ENCODE measurements at places on chromosomes 5 and 9. TPM values are rescaled to one million over a fixed set of nuclear protein-coding genes. Genes with fewer than 3 reads are reported as not detected.

The PCDHGC4 gene
- total RNA-seq, result 1.6 TPM

The SPATA31A3 gene
- not detected for total RNA-seq

The TEX48 gene
- not detected for total RNA-seq

The JAKMIP2 gene
- total RNA-seq, result not detected

The ERGIC1 gene
- 134 TPM for total RNA-seq

The PPP2R2B gene
- total RNA-seq, result not detected

DNA sequence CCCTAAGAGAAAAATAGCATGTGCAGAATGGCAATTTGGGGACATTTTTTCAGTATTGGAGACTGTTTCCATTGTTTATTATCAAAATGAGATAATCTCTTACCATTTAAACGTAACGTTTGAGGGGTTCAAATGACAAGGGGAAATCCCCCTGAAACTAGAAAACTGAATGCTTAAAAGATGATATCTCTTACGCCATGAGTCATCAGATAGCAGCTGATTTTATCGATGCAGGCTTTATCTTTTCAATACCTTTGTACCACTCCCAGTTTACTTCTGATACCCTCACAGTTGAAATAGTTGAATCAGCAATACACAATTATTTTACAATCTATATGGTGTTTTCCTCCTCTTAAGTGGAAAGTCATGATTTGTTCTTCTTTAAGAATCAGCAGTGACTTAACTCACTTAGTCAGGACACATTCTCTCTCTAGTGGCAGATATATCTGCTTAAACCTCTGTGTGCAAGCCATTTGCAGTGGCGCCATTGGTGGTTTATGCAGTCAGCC, 29.2 kb downstream of the OSMR start:
- no peak for DNase-seq

- DNase-seq, result peak; percentile 10
These were observed 20.9 kb downstream of the FOXE1 start for GRCh38 chr9:97873882-97874281.

DNA sequence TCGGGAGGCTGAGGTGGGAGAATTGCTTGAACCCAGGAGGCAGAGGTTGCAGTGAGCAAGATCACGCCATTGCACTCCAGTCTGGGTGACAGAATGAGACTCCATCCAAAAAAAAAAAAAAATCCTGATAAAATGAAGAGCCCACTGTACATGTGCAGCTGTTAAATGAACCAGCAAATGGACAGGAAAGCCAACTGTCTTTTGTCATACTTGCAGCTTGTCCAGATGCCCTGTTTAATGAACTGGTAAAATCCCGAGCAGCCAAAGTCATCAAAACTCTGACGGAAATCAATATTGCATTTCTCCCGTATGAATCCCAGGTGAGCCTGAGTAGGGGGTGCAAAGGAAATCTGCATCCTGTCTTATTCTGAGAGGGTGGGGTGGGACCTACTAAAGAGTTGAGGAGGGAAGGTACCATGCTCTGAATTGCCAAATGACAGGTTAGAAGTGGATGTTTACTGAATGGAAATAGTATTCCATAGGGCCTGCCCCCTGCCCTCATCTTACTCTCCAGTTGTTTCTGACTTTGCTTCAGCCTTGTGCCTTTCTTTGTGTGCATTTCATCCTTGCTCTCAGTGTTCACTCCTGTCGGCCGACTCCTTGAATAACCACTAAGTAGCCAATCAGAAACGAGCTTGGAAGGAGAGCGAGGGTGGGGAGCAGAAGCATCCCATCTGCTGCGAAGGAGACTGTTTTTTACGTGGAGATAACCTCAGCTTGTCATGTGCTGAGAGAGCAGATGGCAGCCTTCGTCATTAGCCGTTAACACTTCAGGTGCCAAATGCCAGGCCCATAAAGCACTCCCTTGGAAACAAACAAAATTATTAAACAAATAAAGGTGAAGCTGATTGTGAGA, 45.7 kb upstream of the CFAP157 start:
- no peak for DNase-seq

DNA sequence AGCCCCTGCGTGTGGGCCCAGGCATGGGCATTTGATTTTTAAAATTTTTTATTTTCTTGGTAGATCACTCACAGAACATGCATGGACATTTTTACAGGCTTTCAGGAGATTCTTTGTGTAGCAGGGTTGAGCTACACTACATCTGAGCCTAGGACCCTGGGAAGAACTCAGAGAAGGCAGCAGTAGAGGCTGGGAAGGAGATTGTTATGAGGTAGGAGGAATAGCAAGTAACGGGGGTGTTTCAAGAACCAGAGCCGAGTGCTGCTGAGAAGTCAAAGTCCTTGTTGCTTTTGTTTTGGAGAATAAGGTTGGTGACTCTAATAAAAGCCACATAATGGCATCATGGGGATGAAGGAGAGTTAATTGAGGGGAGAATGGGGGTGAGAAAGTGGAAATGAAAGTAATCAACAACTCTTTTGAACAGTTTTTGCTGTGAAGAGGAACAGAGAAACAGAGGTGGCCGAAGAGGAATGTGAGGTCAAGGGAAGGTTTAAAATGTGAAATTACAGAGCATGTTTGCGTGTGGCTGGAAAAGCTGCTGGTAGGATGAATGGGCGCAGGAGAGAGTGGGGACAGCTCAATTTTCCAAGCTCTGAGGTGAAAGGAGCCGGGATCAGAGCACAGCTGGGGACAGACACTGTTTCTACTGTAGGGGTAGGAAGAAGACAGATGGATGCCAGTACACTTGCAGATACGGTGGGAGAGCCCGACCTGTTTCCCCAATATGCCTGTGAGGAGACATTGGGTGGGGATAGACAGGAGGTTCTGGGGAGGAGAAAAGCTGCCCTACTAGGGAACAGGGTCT, 4.7 kb upstream of the PDLIM7 start:
- no peak for DNase-seq

DNA sequence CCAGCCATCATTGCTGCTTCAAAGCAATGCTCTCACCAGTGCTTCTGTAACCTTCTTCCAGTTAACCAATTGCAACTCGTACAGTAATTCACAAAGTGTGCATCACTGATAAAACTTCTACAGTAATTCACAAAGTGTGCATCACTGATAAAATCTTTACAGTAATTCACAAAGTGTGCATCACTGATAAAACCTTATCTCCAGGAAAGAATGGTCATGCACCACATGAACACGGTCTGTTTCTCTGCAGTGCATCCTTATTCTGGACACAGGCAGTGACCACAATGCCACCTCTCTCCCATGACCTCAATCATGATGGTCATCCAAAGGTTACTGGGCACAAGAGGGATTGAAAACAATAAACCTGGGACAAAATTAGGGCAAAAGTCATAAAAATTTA, 153.6 kb downstream of the TSSK1B start:
- peak; percentile 31 for DNase-seq

- DNase-seq, result no peak
These were observed 49.6 kb downstream of the EPB41L4B start for GRCh38 chr9:109270971-109271925.

- no peak for DNase-seq
These were observed 482.9 kb downstream of the AGTPBP1 start for GRCh38 chr9:85258823-85259370.

DNA sequence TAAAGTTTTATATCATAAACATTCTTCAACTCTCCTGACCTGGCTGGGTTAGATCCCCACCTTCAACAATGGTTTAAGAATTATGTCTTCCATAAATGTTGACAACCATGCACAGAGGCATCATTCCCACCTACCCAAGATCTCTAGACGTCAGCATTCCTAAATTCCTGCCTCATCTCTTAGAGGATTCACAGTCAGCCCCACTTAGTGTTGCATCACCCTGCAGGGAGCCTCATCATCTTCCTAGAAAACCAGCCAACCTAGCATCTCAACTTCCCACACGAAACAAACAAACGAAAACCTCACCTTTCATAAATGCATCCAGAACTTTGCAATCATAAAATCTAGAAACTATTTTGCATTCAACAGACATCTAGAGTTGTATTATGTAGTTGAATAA, 816.1 kb upstream of the C9orf72 start:
- DNase-seq, result no peak

DNA sequence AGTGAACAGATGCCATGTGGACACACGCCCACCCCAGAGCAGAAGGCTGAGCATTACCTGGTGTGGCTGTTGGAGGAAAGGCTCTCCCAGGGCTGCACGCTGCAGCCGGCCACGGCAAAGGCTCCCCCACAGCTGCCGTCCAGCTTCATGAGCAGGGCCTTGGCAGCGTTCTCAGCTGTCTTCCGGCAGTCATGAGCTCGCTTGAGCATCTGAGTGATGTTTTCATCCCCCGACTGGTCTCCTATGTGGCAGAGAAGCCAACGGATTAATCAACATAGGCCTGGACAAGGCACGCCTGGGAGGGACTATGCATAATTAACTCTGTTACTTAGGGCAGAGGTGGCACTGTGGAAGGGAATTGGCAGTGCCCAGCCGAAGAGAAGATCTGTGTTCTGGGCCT, 87.3 kb downstream of the DCP2 start:
- no peak for DNase-seq

GRCh38 chr5:102901424-102902134, 146.5 kb downstream of the PAM start:
- DNase-seq, result no peak

GRCh38 chr5:15387931-15388524, 112.0 kb upstream of the FBXL7 start:
- no peak for DNase-seq

DNA sequence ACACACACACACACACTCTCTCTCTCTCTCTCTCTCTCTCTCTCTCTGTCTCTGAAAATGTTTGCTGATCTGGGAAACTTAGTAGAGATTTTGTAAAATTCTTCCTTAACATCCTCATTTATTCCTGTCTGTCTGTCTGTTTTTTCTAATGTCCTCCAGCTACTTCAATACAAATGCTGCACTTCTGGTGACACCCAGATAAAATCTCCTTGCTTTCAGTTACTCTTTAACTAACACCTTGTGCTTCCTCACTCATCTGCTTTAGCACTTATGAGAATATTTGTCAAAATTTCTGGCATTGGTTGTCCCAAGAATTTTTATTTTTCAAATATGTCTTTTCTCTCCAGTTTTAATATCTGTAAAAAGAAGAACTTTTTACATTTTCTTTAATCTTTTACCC, 35.0 kb upstream of the ARRDC3 start:
- DNase-seq, result no peak

DNA sequence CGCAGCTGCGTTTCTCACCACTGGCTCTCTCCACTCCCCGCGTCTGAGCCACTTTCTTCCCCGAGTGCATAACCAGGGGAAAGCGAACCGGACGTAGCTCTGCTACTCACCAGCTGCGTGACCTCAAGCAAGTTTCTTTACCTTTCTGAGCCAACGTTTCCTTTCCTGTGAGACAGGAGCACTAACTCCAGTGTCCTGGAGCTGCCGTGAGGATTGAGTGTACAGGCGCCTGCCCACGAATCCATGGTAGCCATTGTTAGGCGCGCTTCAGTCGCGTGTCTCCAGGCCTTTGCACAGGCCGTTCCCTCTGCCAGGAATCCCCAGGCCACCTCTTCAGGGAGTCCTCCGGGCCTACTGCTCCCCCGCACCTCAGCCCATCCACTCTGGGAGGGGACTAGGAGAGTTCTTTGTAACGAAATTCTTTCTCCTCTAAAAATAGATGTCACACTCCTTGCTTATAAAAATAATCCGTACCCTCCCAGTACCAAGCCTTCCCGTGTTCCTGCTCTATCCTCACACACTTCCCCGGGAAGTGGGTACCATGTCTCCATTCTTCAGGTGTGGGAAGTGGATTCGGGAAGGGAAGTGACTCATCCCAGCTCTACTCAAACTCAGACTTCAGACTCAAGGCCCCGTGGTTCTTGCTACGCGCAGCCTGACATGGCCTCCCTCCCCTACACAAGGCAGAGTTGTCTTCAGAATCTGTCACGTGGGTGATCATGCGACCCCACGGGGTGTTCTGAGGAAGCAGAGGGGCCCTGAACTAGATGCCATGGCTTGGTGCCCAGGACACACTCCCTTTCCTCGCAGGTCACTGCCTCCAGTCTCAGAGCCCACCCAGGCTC, 16.1 kb upstream of the CRB2 start:
- DNase-seq, result no peak

Data from IMR-90 (cell line).